ENCODE measurements at places on chromosomes 5 and 9.
A peak's percentile ranks its signal among the peaks of the same experiment; 100 is the strongest.

GRCh38 chr9:1980387-1980786 lies 34.8 kb upstream of the SMARCA2 start:
- no peak for DNase-seq

GRCh38 chr9:116860509-116861120 lies 173.5 kb downstream of the TRIM32 start:
- DNase-seq, result peak; percentile 1

- no peak for DNase-seq
These were observed 59.9 kb downstream of the GAPVD1 start for GRCh38 chr9:125321496-125321895.

GRCh38 chr9:37348917-37349316 lies 73.6 kb upstream of the GRHPR start:
- no peak for DNase-seq

DNA sequence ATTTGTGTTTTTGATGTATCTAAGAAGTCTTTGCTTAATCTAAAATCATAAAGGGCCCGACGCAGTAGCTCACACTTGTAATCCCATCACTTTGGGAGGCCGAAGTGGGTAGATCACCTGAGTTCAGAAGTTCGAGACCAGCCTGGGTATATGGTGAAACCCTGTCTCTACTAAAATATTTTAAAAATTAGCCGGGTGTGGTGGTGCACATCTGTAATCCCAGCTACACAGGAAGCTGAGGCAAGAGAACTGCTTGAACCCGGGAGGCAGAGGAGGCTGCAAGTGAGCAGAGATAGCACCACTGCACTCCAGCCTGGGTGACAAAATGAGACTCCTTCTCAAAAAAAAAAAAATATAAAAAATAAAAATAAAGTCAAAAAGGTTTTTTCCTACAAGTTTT lies 9.6 kb downstream of the IL6ST start:
- DNase-seq, result no peak

GRCh38 chr5:21397693-21398092 lies 1409.7 kb upstream of the CDH18 start:
- no peak for DNase-seq

- no peak for DNase-seq
These were observed 18.1 kb upstream of the FTMT start for GRCh38 chr5:121833617-121834016.
